ENCODE measurements at places on chromosomes 3 and 15. TPM values are rescaled to one million over a fixed set of nuclear protein-coding genes. Genes with fewer than 3 reads are reported as not detected.

GRCh38 chr3:69579306-69580041, 159.8 kb upstream of the MITF start:
- DNase-seq = no peak

The APBA2 gene
- total RNA-seq = 0.57 TPM

- no peak for DNase-seq
Measured at GRCh38 chr3:152149832-152150231, 118.9 kb upstream of the MBNL1 start.

The KCNAB1 gene
- 2.5 TPM for total RNA-seq

- no peak for DNase-seq
Measured at GRCh38 chr3:4856136-4856535, 123.1 kb upstream of the BHLHE40 start.

- DNase-seq = peak; percentile 43
Measured at GRCh38 chr15:99993262-99993661, 260.0 kb upstream of the LYSMD4 start.

The SKOR1 gene
- 0.24 TPM for total RNA-seq

- DNase-seq = no peak
Measured at GRCh38 chr3:127978636-127979035, 63.6 kb downstream of the KBTBD12 start.

DNA sequence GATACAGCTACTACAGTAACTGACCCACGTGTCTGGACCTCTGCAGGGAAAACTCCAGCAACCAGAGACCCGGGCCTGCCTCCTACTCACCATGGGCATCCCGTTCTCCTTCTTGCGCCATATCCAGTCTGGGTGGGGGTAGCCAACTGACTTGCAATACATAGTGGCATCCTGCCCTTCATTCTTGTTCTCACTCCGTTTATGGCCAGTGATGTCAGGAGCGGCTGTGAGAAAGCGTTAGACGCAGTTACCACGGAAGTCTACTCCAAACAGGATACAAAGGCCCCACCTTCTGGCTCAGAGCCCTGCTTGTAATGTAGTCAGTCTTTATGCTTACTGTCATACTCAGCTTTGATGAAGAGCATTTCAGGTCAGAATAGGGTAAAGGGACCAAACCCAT, 59.6 kb downstream of the NPTN start:
- no peak for DNase-seq

The SLC24A5 gene
- total RNA-seq = not detected

The DNAJA4 gene
- 150 TPM for total RNA-seq

GRCh38 chr3:45564172-45564571, 30.4 kb upstream of the LIMD1 start:
- DNase-seq = peak; percentile 9

The KIF23 gene
- total RNA-seq = 1.3 TPM

The CPNE9 gene
- not detected for total RNA-seq

DNA sequence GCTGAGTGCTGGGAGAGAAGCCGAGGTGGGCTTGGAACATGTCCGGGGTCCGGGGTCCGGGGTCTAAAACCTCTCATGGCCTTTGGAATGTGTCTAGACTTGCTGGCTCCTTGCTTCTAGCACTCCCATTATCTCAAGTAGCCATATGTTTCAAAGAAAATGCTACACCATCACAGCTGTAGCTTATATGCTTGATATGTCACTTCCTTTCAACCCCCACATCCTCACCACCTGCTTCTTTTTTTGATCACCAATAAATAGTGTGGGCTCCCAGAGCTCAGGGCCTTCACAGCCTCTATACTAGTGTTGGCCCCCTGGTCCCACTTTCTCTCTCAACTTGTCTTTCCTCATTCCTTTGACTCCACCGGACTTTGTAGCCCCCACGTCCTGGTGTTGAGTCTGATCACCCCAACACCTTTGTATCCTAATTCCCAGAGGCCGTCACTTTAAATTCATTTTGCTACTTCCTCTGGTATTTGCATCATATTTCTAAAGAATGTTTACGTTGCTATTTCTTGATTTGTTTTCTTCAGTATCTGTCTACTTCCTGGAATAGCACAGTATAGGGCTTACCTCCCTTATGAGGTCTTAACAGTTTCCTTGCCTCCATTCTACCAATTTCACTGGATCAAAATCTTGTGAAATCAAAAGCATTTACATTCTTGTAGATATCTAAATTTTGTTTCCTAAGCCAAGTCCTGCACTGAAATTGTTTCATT, 71.9 kb upstream of the CHRNB4 start:
- peak; percentile 38 for DNase-seq

GRCh38 chr3:74302281-74302680, 312.2 kb downstream of the CNTN3 start:
- no peak for DNase-seq

DNA sequence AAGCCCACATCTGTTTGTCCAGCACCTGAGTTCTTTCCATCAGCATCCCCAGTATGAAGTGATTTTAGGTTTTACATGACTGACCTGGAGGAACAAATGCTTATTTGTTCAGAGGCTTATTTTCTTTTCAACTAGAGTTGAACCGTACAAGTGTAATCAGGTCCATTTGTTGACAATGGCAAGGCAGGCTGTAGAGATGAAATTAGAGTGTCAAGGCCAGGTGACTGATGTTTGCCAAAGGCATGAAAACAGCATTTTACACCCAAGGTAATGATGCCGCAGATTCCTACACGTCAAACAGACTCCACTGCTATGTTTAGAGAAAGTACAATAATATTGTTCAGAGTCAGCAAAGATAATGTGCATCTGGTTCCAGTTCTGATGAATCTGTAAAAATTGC, 96.5 kb downstream of the KCNAB1 start:
- DNase-seq = no peak

- DNase-seq = no peak
Measured at GRCh38 chr3:160027541-160028195, 39.0 kb downstream of the IL12A start.

DNA sequence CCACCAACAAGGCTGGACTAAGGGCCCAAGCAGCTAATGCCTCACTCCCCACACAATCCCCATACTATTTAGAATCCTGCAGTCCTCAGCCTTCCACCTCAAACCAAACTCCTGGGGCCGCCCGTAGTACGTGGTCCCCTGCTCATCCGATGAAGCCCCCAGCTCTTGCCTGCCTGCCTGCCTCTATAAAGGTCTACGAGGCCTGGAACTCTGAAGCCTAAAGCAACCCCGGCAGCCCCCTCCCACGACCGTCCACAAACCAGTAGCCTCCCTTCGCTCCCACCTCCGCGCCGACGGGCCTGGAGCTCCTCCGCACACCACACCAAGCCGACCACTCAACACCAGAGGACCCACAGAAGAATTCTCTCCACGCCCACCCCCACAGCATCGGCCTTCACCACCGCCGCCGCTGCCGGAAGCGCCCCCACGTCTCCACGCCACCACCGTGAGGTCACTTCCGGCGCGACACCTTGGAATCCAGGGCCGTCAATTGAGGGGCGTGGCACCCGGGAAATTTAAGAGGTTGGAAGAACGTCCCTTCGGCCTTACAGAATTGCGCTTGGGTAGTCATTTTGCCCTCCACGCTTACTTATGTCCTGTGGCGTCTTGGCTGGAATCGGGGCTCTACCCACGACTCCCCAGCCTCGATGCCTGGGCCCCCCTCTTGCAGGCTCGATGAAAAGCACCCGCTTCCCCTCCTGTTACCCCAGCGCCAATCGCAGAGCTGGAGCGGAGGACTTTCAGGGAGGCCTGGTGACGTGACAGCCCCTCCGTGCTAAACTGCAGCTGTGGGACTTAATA, at the start of gene EDC3:
Gene EDC3 (minus strand): TSS at position 428 of the 801 bp plus-strand sequence. CDS start 20,900 bp downstream, outside the sequence.
- peak; percentile 90 for DNase-seq

GRCh38 chr15:99732124-99732750, 1.0 kb downstream of the LYSMD4 start:
- DNase-seq = no peak

The RARB gene
- 20.3 TPM for total RNA-seq

DNA sequence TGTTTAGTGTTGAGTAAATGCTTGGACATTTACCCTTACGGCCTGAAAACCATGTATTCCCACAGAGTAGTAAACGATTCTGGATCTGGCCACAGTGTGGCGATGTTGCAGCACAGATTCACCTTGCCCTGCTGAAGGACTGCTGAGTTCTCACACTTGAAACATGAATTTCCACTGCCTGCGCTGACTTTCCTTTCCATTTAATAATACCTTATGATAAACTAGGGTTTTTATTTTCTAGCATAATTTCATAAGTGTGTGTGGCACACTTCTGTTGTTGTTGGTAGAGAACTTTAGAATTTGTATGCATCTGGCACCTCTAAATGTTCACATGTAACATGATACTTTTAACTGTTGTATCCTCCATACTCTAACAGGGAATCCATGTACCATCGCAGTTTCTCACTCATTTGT, 53.9 kb downstream of the C3orf38 start:
- DNase-seq = no peak

GRCh38 chr3:156131241-156131640, 10.9 kb downstream of the KCNAB1 start:
- DNase-seq = no peak

DNA sequence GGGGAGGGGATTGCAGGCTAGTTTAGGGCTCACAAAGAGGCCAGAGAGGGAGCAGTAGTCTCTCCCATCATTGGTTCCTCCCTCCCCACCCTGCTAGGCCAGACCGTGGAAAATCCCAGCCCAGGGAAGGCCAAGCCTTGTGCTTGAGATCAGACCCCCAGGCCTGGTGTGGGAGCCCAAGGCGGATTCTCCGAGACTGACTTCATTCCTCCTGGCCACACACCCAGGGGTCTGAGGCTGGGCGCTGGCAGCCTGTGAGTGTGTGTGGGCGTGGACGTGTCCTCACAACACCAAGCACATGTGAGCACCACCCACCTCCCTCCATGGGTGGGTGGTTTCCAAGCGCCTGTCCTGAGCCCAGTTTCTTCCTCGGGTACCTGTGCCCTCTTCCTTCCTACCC, 4.1 kb downstream of the LOXL1 start:
- DNase-seq = no peak

DNA sequence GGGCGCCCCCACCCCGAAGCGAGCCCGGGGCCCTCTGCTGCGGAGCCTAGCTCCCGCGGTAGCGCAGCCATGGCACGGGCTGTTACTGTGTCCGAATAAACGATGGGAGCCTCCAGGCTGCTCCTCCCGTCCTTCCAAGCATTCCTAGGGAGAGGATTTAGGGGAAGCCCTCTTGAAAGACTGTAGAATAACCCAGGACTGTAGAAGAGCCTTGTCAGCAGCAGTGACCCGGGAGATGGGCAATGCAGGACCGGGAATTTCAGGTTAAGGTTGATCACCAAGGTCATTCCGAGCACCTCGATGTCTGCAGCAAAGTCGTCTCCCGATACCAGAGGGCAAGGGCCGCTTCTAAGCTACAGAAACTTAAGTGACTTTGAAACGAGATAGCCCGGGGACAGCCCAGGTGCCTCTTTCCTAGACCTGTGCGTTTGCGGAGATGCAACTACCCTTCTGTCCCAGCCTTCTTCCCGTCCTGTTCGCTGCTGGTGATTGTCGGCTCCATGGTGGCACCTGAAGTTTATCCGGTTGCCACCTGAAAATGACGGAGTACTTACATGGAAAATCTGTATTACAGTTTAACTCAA, 753 bp upstream of the MYO5A start:
- no peak for DNase-seq

GRCh38 chr15:59052915-59053407, 52.0 kb upstream of the CCNB2 start:
- no peak for DNase-seq

The ANKRD34C gene
- total RNA-seq = 0.78 TPM

The MYEF2 gene
- 25.5 TPM for total RNA-seq
